ENCODE measurements at places on chromosomes 5 and 9.

GRCh38 chr5:157672976-157673375, 1.6 kb downstream of the C5orf52 start:
- DNase-seq, result no peak

DNA sequence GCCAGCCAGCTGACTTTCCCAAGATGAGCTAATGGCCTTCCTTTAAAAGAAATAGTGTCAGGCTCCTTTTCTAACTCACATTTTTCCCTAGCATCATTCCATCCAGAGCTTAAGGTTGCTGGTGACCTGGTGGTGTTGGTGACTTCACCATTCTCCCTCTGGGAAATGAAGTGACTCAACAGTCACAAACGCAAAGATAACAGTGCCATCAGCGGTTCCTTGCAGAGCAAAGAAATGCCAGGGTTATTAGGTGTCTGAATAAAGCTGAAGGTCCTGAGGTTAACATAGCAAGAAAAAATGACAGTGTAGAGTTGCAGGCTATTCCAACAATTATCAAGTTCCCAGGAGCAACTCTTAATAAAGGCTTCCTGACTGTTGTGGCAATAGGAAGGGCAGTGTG, 111.8 kb upstream of the SLC44A1 start:
- no peak for DNase-seq

GRCh38 chr9:734831-735511, 106.5 kb upstream of the DMRT1 start:
- DNase-seq, result no peak

- DNase-seq, result no peak
These were observed 232.3 kb upstream of the TBCA start for GRCh38 chr5:78008356-78008967.

DNA sequence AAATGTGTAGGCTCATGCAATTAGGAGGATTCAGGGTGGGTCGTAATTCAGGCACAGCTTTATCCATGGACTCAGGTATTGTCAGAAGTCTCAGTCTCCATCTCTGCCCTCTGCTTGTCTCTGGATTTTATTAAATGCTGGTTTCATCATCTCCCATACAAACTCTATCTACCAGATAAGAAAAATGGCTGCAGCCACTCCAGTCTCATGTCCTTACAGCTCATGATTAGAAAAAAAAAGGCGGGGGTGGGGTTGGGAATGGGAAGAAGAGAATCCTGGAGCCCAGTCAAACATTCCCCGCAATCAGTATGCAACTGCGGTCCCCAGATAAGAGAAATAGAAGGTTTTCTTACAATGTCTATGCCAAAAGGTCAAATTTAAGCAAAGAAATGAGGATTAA, 7.6 kb upstream of the FBXO38 start:
- no peak for DNase-seq

GRCh38 chr9:136942112-136942880, 2.2 kb downstream of the FBXW5 start:
- no peak for DNase-seq

DNA sequence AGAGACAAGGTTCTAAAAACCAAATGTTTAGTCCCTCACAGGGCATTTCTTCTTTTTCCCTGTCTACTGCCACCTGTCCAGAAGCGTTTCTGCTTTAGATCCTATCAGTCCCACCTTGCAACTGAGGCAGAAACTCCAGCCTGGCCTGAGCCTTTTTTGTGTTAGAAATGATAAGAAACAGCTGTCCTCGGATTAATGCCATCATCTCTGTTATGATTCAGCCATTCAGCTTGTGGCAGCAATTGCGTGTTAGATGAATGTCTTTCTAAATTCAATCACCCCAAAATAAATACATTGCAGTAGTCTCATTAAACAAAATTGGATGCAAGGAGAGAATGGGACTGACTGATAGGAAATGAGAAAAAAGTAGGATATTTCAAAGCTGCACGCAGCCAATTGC, 28.3 kb upstream of the FRMPD1 start:
- DNase-seq, result no peak

DNA sequence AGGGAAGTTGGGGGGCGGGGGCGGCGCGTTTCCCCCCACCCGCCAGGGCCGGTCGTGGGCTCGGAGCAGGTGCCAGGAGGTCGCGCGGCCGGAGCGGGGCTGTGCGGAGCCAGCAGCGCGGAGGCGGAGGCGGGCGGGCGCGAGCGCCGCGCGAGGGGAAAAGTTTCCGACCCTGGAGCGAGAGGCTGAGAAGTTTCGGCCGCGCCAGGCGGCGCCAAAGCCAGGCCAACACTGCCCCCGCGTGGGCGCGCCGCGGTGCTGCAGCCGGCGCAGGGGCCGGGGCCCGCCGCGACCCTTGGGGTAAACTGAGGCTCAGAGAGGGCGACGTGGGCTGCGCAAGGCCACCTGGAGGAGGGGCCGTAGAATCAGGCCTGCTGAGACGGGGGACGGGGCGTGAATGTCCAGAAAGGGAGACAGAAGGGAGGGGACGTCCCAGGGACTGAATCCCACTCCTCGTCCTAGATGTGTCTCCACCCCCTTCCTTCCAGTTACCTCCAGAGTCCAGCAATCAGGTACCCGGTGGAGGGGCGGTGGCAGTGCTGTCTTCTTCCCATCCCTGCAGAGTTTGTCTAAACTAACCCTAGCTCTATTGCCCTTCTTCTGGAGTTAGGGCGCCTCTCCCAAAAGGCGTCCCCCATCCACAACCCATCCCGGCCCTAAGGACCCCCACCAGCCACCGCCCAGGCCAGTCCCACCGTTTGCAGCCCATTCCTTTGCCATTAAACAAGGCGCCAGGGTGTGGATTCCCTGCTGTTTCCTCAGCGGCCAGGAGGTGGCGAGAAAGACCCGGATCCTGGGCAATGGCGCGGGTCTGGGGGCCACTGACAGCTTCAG, 10.2 kb downstream of the C9orf50 start:
- DNase-seq, result peak; percentile 79

GRCh38 chr9:133134388-133135145, 13.5 kb upstream of the RALGDS start:
- DNase-seq, result no peak

DNA sequence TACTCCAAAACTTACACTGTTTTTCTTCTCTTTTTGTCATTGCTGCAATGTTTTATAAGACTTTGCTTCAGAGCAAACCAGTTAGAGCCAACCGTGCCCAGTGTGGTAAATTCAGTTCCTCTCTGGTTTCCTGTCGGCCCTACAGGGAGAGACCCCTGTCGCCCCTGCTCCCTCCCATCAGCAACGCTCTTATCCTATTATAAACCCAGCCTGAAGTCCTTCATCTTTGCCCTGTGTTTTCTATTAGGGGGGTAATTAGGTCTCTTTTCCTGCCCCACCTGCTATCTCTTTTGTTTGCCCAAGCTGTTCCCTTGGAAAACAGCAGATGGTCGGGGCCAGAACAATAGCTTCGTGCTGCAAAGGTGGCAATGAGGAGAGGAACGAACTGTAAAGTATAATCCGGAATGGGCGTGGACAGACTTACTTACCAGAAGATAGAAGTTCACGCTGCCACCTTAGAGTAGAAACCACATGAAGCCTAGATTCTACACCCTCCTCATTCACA, 21.4 kb upstream of the OTULINL start:
- DNase-seq, result peak; percentile 35

GRCh38 chr9:136634904-136635303, 27.8 kb upstream of the EGFL7 start:
- no peak for DNase-seq

GRCh38 chr5:24142341-24142740, 502.4 kb downstream of the CDH10 start:
- DNase-seq, result no peak

DNA sequence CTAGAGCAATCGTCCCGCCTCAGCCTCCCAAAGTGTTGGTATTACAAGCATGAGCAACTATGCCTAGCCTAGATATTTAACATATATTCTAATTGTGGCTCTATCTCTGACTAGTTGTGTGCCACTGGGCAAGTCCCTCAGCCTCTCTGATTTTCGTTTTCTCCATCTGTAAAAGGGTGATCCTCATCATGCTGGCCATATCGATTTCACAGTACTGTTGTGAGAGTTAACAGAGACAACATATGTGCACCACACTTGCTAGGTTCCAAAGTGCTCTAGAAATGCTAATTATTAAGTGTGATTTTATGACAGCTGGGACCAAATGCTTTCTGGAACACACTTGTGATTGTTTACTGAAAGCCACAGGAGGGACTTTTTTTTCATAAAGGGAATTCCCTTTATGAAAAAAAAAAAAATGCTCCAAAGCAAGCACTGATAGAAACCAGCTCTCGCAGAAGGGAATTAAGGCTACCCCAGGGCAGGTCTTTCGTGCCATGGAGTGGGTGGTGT, 78.5 kb upstream of the EPB41L4B start:
- no peak for DNase-seq

GRCh38 chr5:153613672-153614071, 123.2 kb downstream of the GRIA1 start:
- DNase-seq, result no peak

- peak; percentile 42 for DNase-seq
These were observed 21.3 kb upstream of the ZNF782 start for GRCh38 chr9:96875461-96876142.

DNA sequence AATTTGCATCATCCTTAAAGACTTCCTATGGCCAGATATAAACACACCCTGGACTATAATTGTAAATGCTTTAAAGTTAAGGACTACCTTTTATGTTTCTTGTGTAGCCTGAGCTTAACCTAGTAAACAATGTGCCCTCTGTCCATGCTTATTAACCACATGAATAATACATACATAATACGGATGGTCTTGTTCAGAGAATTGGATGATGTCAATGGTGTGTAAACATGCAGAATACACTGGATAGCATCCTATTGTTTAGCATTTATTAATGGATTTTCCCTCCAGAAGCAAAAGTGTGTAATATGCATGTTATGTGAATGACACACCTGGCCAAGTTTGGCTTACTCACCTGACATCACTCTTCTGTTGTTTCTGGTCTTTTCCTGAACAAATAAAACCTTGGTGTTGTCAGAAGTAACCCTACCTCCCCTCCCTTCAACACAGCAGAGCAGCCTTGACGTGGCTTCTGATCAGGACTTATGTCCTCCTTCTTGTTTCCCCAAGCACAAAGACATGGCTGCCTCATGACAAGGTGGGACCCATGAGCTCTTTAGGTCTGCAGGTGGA, 517.9 kb downstream of the MTRR start:
- DNase-seq, result no peak

- DNase-seq, result no peak
These were observed 129.6 kb upstream of the CNTLN start for GRCh38 chr9:17005056-17005823.

DNA sequence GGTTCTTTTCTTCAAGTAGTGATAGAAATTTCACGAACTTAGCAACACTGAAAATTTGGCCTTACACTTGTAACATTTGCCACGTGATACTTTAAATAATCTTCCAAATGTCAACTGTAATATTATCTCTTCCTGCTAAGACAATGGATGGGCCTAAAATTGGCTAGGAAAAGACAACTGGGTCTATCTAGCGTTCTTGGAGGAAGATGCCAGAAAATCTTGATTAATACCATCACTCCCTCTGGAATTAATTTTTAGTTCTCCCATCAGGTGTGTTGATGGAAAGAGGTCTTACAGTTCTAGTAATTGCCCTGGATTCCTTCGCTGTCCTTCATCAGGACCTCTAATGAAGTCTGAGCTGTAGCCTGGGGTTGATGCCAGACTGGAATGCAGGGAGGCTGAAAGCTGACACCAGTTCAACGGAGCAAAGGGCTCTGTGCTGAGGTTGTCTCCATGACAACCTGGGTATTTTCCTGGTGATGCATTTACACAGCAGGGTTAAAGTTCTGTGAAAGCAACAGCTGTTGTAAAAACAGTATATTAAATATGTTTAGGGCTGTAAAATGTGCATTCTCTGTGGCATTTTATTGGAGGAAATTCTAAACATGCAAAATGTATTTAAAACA, 92.3 kb downstream of the GAS1 start:
- no peak for DNase-seq

- no peak for DNase-seq
These were observed 252.5 kb downstream of the NNT start for GRCh38 chr5:43855452-43855851.

DNA sequence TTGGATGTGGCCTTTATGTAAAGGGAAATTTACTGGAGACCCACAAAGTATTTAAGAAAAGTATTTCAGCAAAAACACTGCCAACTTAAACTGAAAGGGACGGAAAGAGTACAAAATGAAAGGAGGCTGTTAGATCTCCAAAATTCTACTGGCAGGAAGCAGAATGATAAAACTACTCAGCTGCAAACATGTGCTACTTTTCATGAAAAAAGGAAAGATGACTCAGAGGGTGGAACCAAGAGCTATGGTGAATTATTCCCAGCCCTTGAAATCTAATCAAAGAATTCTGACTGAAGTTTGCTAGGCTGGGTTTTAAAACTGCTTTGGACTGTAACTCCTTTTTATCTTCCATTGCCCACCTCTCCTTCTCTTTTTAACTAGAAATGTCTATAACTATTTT, 58.6 kb upstream of the ZBED3 start:
- DNase-seq, result no peak

GRCh38 chr9:132156262-132156661, 5.6 kb upstream of the NTNG2 start:
- no peak for DNase-seq

- no peak for DNase-seq
These were observed 18.8 kb upstream of the PRLR start for GRCh38 chr5:35248843-35249780.

DNA sequence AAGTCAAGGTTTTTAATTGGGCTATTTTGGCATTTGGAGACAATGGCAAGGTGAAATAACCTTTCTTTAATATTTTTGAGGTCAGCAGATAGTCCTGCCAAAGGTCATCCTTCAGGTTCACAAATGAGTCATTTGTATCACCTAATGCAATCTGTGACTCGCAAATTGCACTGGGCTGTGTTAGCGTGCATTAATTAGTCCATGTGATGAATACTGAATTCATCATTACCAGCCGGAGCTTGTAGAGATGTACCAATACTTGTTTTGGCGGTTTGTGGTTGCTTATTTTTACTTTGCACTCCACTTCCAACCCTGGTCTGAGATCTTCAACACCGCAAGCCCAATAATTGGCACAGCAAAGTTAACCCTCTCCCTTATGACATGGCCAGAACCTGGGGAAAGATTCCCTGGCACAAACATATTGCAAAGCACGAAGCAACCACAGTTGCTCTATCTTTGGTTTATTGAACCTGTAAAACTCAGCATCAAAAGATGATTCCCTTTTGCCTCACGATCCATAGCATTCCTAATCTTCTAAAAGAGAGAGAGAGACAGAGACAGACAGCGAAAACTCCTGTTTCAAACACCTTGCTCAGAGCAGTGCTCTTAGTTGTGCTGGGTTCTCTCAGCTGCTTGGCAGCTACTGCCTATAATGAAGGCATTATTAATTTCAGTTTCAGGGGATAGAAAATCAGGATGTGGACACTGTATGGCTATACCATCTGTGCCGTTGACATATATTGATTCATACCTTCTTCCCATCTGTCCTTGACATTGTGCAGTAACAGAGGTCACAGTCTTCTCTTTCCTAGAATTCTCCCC, 178.1 kb downstream of the EBF1 start:
- no peak for DNase-seq

DNA sequence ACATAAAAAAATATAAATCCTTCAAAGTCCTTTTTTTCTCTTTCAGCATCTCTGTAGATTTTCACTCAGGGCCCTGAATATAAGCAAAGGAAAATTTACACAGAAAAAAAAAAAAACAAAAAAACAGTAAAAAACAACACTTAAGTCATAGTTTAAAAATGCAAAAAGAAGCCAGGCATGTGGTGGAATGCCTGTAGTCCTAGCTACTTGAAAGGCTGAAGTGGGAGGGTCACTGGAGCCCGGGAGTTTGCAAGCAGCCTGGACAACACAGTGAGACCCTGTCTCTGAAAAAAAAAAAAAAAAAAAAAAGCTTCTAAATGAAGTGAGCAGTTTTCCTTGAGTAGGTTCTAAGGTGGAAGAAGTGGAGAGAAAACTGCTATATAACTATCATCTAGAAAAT, 55.0 kb upstream of the BNC2 start:
- DNase-seq, result no peak

- no peak for DNase-seq
These were observed 76.2 kb downstream of the ARHGAP26 start for GRCh38 chr5:142846406-142846805.
